Hepatic stellate cell (primary cell): ENCODE measurements at places on chromosomes 1 and 21.

DNA sequence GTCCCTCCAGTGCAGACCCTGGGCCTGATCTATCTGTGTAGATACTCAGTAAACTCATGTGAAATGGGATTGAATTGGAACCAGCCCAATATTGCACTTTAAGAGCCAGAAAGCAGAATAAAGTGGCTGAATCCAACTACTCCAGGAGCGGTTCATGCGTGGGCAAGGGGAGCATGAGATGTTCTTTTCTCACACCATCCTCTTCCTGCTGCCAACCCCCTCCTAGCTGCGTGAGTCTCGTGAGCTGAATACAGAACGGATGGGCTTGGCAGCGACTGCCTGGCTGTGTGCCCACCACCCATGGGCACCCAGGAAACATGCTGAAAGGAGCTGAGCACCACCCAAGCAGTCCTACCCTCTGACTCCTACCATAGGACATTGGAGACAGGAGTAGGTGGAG is 128.3 kb downstream of the ELAVL4 start:
- DNase-seq: no peak

- no peak for DNase-seq
Measured at GRCh38 chr1:234597894-234598293, 12.1 kb downstream of the IRF2BP2 start.

GRCh38 chr1:154998201-154998780 is 4.3 kb upstream of the ZBTB7B start:
- no peak for DNase-seq

GRCh38 chr1:242629396-242629795 is 104.9 kb upstream of the PLD5 start:
- no peak for DNase-seq

- DNase-seq: no peak
Measured at GRCh38 chr1:59709333-59709732, 105.4 kb upstream of the HOOK1 start.

DNA sequence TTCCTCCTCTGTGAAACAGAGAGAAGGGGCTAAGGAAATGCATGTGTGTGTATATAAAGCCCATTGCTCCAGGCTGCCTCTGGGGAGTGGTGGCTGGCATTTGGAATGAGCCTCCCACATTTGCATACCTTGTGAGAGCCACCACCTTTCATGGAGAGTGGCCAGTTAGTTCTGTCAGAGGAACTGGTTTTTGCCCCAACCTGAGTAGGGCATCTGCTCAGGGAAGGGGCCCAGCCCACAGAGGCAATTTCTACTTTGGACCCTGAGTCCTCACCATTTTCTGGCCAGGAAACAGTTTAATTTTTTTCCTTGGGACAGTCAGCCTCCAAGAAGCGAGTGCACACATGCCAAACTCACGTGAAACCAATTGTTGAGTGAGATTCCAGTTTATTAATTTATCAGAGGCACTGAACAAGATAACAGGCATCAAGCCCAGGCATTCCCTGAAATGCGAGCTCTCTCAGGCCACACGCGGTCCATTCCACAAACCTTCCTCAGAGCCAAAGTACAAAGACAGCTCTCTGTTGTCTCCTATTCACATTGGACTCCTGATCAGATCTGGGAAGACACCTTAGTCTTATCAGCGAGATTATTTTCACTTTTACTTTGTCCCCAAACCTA is 1.0 kb upstream of the SLC6A9 start:
- no peak for DNase-seq

DNA sequence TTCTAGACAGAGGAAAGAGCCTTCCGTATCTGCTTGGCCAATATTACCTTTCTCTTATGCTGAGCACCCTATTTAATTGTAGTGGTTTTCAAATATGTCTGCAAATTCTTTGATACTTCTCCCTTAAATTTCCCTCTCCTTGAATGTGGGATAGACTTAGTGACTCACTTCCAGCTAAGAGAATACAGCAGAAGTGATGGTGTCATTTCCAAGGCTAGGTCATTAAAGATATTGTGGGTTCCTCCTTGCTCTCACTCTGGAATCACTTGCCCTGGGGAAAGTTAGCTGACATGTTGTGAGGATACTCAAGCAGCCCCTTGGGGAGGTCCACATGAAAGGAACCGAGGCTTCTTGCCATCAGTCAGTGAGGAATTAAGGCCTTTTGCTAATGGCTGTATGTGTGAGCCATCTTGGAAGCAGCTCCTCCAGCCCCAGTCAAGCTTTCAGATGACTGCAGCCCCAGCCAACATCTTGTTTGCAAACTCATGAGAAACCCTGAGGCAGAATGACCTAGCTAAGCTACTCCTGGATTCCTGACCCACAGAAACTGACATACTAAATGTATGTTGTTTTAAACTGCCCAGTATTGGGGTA is 8.1 kb upstream of the CITED4 start:
- DNase-seq: no peak
